ENCODE measurements at places on chromosomes 2 and 18. TPM values are rescaled to one million over a fixed set of nuclear protein-coding genes. Genes with fewer than 3 reads are reported as not detected.

KCNF1 gene
- total RNA-seq, result not detected

REG3G gene
- total RNA-seq, result not detected

LTBP1 gene
- not detected for total RNA-seq

NXPH2 gene
- total RNA-seq, result not detected

IL18RAP gene
- total RNA-seq, result 1.2 TPM

CCBE1 gene
- not detected for total RNA-seq

SPAST gene
- 24.9 TPM for total RNA-seq

DSC3 gene
- not detected for total RNA-seq

DNAH7 gene
- not detected for total RNA-seq

ZBTB7C gene
- total RNA-seq, result not detected

ALPG gene
- not detected for total RNA-seq

CCDC141 gene
- total RNA-seq, result 27.0 TPM

LHCGR gene
- total RNA-seq, result not detected

SALL3 gene
- total RNA-seq, result not detected

TLX2 gene
- total RNA-seq, result not detected

RPRM gene
- not detected for total RNA-seq

DIPK1C gene
- 0.11 TPM for total RNA-seq

HJURP gene
- total RNA-seq, result not detected

SULT6B1 gene
- total RNA-seq, result not detected

TANC1 gene
- 0.05 TPM for total RNA-seq

RNF152 gene
- total RNA-seq, result 0.19 TPM

VWC2L gene
- total RNA-seq, result not detected

Data from naive thymus-derived CD8-positive, alpha-beta T cell (primary cell).